ENCODE measurements at places on chromosomes 6 and 20.

GRCh38 chr6:33428224-33428965, 8.5 kb downstream of the SYNGAP1 start:
- DNase-seq = no peak
- peaks cover 86% of the 10 kb centered on the region for H3K4me1 ChIP-seq
- H3K36me3 ChIP-seq = peaks cover 29% of the 10 kb centered on the region
- H3K4me3 ChIP-seq = peak overlapping the region; percentile 79
- H3K27ac ChIP-seq = peak overlapping the region; percentile 87
- no peaks in the 10 kb centered on the region for H3K27me3 ChIP-seq

GRCh38 chr20:32019156-32019510, 8.9 kb downstream of the CCM2L start:
- H3K4me3 ChIP-seq = peak overlapping the region; percentile 86
- peak overlapping the region; percentile 26 for H3K27ac ChIP-seq
- H3K27me3 ChIP-seq = peaks cover 95% of the 10 kb centered on the region

GRCh38 chr6:20715135-20715806, 181.0 kb downstream of the CDKAL1 start:
- H3K4me3 ChIP-seq = no peak overlapping the region
- peaks cover 3% of the 10 kb centered on the region for H3K36me3 ChIP-seq
- H3K27ac ChIP-seq = no peak overlapping the region
- no peak for DNase-seq
- H3K27me3 ChIP-seq = no peaks in the 10 kb centered on the region
- H3K4me1 ChIP-seq = peaks cover 23% of the 10 kb centered on the region

- DNase-seq = no peak
- no peak overlapping the region for H3K27ac ChIP-seq
- no peak overlapping the region for H3K4me3 ChIP-seq
- peaks cover 14% of the 10 kb centered on the region for H3K27me3 ChIP-seq
- no peaks in the 10 kb centered on the region for H3K36me3 ChIP-seq
Observed at GRCh38 chr6:131036601-131037000, 26.4 kb downstream of the EPB41L2 start.

DNA sequence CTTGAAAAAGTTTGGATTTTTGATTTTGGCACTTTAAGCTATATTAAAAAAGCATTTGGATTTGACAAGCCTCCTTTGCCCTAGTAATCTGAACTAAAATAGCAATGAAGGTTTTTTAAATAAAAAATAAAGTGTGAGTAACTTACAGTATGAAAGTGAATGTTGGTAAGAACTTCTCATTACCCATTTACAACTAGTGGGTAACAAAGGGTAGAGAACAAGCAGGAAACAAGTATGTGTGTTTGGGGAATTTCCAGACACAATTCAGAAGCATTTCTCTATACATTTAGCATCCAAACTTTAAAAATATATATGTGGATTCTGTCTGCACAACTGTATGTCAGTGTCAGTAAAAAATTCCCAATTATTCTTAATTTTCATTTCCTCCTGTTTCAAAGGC, 2.9 kb downstream of the TMEM30A start:
- peaks cover 42% of the 10 kb centered on the region for H3K4me1 ChIP-seq
- no peak overlapping the region for H3K27ac ChIP-seq
- no peaks in the 10 kb centered on the region for H3K27me3 ChIP-seq

GRCh38 chr6:160258346-160259142, at the start of gene SLC22A2:
TSS of gene SLC22A2 (minus strand) at chr6:160258821. CDS start at chr6:160258757, 64 bp downstream.
- no peak for DNase-seq
- H3K27me3 ChIP-seq = peaks cover 57% of the 10 kb centered on the region
- no peak within 1 kb of the TSS for H3K4me3 ChIP-seq
- H3K36me3 ChIP-seq = no peaks in the 10 kb centered on the region
- H3K27ac ChIP-seq = no peak within 1 kb of the TSS
- no peaks in the 10 kb centered on the region for H3K4me1 ChIP-seq

DNA sequence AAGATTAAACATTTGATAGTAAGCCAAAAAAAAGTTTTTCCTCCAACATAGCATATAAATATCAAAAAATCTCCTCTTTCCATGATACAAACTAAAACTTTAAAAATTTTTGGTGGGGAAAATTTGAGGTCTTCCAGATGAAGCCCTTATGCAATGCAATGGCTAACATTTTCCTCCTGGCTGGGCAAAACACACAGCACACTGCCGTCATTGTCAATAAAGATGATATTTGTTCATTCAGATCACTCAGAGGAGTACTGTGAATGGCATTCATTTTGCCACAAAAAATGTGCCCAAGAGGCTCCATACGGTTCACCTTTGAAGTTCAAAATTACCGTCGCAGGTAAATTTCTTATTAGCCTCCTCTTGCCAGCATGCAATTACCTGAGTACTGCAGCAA, 33.9 kb upstream of the FBXO9 start:
- peaks cover 29% of the 10 kb centered on the region for H3K36me3 ChIP-seq
- DNase-seq = no peak
- H3K4me1 ChIP-seq = no peaks in the 10 kb centered on the region
- H3K27me3 ChIP-seq = no peaks in the 10 kb centered on the region
- no peak overlapping the region for H3K27ac ChIP-seq

- H3K27me3 ChIP-seq = no peaks in the 10 kb centered on the region
- DNase-seq = no peak
- peaks cover 35% of the 10 kb centered on the region for H3K4me1 ChIP-seq
Observed at GRCh38 chr20:2918096-2919049, 45.1 kb downstream of the PTPRA start.

DNA sequence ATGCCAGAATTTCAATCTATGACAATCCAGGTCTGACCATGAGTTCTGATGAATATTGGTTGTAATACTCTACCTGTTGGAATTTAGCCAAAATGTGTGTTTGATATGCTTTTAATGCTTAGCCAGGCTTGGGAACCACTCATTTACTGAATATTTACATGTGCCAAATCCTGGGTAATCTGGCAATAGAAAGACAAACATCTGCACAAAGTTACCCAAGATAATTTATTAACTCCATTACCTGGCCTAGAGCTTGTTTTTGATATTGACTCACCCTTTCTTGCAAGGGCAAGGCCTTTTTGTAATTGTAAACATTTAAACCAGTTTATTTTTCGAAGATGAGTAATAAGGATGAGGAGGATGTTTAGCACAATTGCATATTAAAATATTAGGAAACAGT, 13.5 kb upstream of the CD2AP start:
- no peaks in the 10 kb centered on the region for H3K36me3 ChIP-seq
- H3K27me3 ChIP-seq = peaks cover 47% of the 10 kb centered on the region
- no peaks in the 10 kb centered on the region for H3K4me1 ChIP-seq
- H3K4me3 ChIP-seq = no peak overlapping the region
- no peak overlapping the region for H3K27ac ChIP-seq

- H3K36me3 ChIP-seq = no peaks in the 10 kb centered on the region
- DNase-seq = no peak
- H3K4me3 ChIP-seq = no peak overlapping the region
- no peak overlapping the region for H3K27ac ChIP-seq
- H3K27me3 ChIP-seq = peaks cover 31% of the 10 kb centered on the region
Observed at GRCh38 chr6:27101824-27102223, 145.7 kb upstream of the PRSS16 start.

GRCh38 chr20:11261533-11262000, 587.8 kb upstream of the JAG1 start:
- H3K36me3 ChIP-seq = no peaks in the 10 kb centered on the region
- H3K4me1 ChIP-seq = no peaks in the 10 kb centered on the region
- no peak overlapping the region for H3K4me3 ChIP-seq
- no peak for DNase-seq
- H3K27me3 ChIP-seq = no peaks in the 10 kb centered on the region
- H3K27ac ChIP-seq = no peak overlapping the region

DNA sequence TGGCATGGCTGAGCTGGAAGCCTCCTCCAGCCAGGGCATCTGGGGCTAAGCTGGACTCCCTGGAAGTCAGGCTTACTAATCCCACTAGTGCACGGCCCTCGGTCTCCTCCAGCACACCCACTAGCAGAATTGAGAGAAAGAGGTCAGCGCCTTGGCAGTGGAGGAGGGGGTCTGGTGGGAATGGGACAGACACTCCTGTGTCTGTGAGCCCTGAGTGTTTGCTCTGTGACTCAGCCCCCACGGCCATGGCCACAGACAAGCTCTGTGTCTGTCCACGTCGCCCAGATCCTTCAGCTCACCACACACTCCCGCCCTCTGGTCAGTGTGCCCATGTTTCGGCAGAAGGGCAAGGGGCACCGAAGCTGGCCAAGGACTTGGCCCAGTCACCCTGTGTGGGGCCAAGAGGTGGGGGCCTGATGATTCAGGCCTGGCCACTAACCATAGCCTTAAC, 8.8 kb downstream of the MDFI start:
- DNase-seq = no peak
- no peak overlapping the region for H3K4me3 ChIP-seq
- no peak overlapping the region for H3K27ac ChIP-seq
- peaks cover 2% of the 10 kb centered on the region for H3K36me3 ChIP-seq
- peaks cover 4% of the 10 kb centered on the region for H3K4me1 ChIP-seq
- peaks cover 36% of the 10 kb centered on the region for H3K27me3 ChIP-seq

GRCh38 chr6:111418971-111419693, 63.9 kb downstream of the REV3L start:
- no peak overlapping the region for H3K4me3 ChIP-seq
- no peak for DNase-seq
- peaks cover 4% of the 10 kb centered on the region for H3K36me3 ChIP-seq
- peaks cover 12% of the 10 kb centered on the region for H3K4me1 ChIP-seq

- no peaks in the 10 kb centered on the region for H3K27me3 ChIP-seq
- no peak for DNase-seq
- H3K4me3 ChIP-seq = peak overlapping the region; percentile 19
Observed at GRCh38 chr6:25371037-25371347, 91.8 kb downstream of the CARMIL1 start.

DNA sequence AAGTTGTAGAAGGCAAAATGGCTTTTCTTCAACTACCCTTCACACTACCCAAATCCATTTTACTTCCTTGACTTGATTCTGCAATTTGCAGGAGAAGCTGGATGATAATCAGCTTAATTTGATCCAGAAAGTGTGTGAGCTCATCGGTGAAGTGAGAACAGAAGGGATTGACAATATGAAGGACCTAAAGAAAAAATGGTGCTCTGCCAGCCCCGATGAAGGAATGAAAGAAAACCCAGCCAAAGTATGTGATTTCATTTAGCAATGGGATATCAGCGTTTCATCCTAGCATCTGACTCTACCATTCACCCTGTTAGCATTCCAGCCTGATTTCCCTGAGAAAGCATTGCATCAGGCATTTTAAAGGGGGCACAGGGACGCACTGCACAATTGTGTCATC, 41.5 kb downstream of the CD164 start:
- peak overlapping the region; percentile 11 for H3K27ac ChIP-seq
- H3K27me3 ChIP-seq = no peaks in the 10 kb centered on the region
- DNase-seq = no peak
- no peak overlapping the region for H3K4me3 ChIP-seq

- no peak overlapping the region for H3K4me3 ChIP-seq
- no peaks in the 10 kb centered on the region for H3K4me1 ChIP-seq
- DNase-seq = no peak
Observed at GRCh38 chr6:113344969-113345368, 512.2 kb upstream of the MARCKS start.

DNA sequence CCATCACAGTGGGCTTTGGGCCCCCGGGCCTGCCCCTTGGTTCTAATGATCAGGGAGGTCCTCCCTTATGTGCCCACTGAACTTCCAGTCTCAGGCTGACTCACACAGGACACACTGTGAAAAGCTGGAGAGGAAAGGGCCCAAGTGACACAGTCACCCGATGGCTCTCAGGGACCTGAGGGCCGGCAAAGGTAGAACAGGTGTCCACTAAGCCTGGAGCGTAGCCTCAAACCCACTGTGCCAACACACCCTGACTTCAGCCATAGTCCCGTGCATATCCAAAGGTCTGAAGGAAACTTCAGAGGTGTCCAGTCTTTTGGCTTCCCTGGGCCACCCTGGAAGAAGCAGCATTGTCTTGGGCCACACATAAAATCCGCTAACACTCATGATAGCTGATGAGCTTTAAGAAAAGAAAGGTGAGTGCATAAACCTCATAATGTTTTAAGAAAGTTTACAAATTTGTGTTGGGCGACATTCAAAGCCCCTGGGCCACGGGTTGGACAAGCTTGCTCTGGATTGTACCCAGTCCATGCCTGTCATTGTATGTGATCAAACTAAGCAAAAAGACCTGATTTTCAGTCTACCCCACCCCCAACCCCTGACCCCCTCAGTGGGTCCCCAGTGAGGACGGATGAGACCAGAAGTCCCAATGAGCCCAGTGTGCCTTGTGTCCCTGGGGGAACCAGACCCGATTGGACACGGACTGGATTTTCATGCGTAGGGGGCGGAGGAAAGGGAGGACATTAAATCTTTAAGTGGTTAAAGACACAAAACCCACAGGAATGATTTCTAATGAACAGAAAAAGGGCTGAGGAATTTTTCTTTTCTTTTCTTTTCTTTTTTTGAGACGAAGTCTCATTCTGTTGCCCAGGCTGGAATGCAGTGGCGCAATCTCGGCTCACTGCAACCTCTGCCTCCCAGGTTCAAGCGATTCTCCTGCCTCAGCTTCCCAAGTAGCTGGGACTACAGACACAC, 6.1 kb downstream of the RAMACL start:
- DNase-seq = no peak
- no peaks in the 10 kb centered on the region for H3K36me3 ChIP-seq
- H3K27ac ChIP-seq = peak overlapping the region; percentile 49
- H3K27me3 ChIP-seq = no peaks in the 10 kb centered on the region
- no peaks in the 10 kb centered on the region for H3K4me1 ChIP-seq
